ENCODE measurements at places on chromosomes 4 and X. TPM values are rescaled to one million over a fixed set of nuclear protein-coding genes. Genes with fewer than 3 reads are reported as not detected.

The BMP2K gene
- polyA plus RNA-seq = 27.1 TPM

The TEX11 gene
- polyA plus RNA-seq = 0.08 TPM

The PPARGC1A gene
- 36.2 TPM for polyA plus RNA-seq

DNA sequence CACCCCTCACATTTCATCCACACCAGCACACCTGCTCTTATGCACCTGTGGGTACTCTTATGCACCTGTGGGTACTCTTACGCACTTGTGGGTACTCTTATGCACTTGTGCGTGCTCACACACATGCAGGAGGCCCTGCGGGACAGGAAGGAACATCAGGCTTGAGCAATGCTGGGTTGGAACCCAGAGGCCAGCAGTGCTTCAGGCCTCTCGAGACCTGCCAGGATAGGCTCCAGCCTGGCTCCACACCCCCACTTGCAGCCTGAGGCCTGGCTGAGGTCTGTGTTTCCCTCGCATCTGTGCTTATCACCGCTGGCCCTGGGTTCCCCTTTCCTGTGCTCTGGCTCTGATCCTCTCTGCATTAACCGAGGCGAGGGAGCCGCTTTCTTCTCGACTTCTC, 34.7 kb downstream of the SORCS2 start:
- DNase-seq = no peak

- no peak for DNase-seq
Measured at GRCh38 chrX:19566359-19567222, 51.3 kb upstream of the MAP3K15 start.

GRCh38 chrX:46965125-46965758, 53.0 kb downstream of the JADE3 start:
- DNase-seq = no peak

DNA sequence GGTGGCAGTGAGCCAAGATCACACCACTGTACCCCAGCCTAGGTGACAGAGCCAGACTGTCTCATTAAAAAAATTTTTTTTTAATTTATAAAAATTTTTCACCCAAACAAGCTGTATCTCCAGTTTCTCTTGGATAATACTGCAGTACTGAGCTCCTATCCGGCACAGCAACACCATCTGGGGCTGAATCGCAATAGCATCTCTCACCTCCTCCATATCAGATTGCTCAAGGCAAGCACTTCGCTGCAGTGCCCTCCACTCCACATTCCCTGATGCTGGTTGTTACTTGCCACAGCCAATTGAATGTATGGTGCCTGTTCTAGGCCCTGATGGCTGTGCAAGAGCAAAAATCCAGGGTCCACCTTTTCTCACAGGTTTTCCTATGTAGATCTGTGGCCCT, 69.3 kb upstream of the FAM241A start:
- DNase-seq = no peak

The AMTN gene
- polyA plus RNA-seq = not detected

GRCh38 chr4:114137984-114138383, 158.5 kb upstream of the ARSJ start:
- no peak for DNase-seq

- DNase-seq = no peak
Measured at GRCh38 chr4:130027973-130028372, 932.0 kb downstream of the C4orf33 start.

- no peak for DNase-seq
Measured at GRCh38 chrX:69131886-69132285, 33.4 kb downstream of the PJA1 start.

The NBDY gene
- 104 TPM for polyA plus RNA-seq

DNA sequence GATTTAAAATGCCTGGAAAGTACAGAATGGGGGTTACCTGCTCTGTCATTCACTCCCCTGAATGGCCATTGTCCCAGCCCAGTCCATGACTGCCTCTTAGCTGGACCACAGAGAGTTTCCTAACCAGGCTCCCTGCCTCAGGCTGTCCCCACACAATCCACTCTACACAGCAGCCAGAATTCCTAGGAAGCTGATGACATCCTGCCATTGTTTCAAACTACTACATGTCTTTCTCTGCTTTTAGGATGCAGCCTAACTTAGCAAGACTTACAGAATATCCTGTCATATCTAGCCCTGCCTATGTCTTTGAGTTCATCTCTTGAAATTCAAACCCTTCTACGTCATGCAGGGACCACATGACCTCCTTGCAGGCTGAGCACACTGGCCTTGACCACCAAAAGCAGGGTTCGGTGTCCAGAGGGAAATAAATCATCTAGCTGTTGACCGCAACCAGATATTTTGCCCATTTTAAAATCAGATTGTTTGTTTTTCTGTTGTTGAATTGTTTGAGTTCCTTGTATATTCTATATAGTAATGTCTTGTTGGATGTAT, 16.1 kb upstream of the CRMP1 start:
- no peak for DNase-seq

The SYN1 gene
- 5.6 TPM for polyA plus RNA-seq

DNA sequence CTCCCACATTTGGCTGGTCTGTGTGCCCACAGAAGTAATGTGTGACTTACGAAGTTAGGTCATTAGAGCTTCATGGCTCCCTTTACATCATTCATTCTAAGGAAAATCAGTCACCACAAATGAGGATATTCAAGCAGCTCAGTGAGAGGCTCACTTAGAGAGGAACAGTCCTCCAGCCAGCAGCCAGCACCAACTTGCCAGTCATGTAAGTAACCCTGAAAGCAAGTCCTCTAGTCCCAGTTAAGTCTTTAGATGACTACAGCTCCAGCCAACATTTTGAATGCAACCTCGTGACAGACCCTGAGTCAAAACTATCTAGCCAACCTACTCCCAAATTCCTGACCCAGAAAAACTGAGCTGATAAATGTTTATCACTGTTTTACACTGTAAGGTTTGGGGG, 71.3 kb downstream of the LRBA start:
- DNase-seq = no peak

The VGLL1 gene
- polyA plus RNA-seq = 6.5 TPM

The BGN gene
- 144 TPM for polyA plus RNA-seq

DNA sequence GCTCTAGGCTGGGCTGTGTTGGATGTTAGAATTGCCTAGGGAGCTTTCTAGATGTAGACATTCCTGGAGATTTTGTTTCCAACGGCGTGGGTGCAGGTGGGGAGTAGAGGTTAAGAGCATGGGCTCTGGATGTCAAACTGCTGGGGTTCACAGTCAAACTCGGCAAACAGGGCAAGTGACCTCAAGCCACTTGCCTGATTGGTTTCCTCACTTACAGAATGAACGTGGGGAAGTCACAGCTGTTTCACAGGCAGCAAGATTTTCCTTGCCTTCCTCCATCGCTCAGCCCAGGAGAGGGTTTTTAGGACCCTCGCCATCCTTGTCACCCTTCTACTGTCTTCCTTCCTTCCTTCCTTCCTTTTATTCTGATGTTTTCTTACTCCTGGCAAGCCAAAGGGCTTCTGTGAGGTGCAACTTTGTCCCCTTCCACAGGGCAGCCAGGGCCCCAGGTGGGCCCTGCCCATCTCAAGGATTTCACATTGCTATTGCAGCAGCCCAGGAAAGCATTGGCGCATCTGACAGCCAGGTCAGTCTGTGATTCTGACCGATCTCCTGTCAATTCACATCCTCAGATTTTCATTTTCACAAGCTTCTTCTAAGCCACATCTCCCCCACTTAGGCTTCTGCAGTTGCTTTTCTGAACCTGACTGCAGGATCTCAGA, 7.0 kb downstream of the RTL5 start:
- DNase-seq = no peak

The USP53 gene
- polyA plus RNA-seq = 41.0 TPM

The ARMCX4 gene
- 21.8 TPM for polyA plus RNA-seq

The TRPC3 gene
- polyA plus RNA-seq = 1.2 TPM

DNA sequence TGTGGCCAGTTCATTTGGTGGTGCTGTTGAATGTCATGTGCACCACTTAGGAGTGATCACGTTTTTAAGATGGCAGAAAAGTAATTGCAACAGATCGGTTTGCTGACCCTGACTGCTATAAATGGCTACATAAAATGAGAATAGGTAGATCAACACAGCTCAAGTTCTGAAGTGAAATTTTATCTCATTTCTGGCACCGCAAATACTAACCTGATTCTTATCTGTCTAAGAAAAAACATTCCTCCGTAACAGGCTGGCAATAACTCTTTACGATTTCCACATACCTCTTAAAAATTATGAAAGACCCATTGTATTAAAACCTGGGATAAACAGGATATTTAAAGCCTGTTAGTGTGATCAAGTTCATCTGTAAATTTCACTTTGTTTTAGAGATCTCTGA, 387.5 kb downstream of the PDGFC start:
- DNase-seq = no peak

GRCh38 chr4:4659871-4660651, 118.2 kb upstream of the STX18 start:
- DNase-seq = no peak

The EDNRA gene
- polyA plus RNA-seq = 97.8 TPM

DNA sequence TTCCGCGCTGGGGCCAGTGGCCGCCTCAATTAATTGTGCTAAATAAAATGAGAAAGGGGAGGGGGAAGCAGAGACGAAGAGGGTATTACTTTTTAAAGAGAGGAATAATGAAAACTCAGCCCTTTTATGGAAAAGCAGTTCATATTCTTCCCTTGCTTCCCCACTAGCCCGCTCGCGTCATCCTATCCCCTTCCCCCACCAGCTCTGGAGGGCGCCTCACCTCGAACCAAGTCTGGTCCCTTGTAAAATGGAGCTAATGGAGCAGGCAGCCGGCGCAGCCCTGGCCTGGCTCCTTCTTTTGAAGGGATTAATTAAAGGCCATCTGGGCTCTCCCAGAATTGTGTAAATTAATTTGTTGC, 511 bp upstream of the NKX6-1 start:
- no peak for DNase-seq

DNA sequence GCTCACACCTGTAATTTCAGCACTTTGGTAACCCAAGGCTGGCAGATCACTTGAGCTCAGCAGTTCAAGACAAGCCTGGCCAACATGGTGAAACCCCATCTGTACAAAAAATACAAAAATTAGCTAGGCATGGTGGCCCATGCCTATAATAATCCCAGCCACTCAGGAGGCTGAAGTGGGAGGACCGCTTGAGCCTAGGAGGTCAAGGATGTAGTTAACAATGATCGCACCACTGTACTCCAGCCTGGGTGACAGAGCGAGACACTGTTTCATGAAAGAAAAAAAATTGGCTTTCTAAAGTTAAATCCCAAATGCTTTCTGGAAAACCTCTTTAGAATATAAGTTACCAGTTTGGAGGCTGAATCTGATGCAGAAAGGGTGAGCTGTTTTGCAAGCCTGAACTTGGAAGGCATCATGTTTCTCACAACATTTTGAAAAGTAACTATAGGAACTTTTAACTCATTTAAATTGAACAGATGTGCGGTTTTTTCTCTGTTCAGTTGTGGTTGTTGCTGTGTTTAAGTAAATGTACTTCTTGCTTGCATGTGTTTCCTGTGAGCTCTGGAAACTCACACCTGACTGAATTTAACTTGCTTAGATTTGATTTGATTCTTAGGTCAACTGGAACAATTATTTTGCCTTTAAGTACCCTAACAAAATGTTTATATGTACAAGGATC, 39.8 kb upstream of the TMEM131L start:
- no peak for DNase-seq

GRCh38 chr4:105994061-105994460, 98.8 kb downstream of the NPNT start:
- DNase-seq = no peak

The TBC1D8B gene
- polyA plus RNA-seq = 5.2 TPM

DNA sequence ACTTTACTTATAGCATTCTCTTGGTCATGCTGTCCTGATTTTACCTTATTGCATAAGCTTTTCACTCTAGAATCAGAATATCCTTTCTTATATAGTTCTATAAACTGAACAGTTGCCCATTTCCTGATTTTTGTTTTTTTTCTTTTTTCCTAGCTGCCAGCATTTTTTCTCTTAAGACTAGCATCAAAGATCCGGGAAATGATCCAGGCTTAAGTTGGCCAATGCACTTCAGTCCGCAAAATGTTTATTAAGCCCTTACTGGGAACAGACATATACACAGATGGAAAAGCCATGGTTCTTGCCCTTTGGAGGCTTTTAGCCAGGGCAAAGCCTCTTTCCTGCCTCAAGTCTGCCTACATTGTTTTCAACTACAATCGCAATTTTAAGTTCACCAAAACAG, 10.1 kb upstream of the BMP2K start:
- no peak for DNase-seq

The PDLIM3 gene
- polyA plus RNA-seq = 4.6 TPM

The ADH1B gene
- polyA plus RNA-seq = 27.3 TPM

The KLHL13 gene
- 93.8 TPM for polyA plus RNA-seq

DNA sequence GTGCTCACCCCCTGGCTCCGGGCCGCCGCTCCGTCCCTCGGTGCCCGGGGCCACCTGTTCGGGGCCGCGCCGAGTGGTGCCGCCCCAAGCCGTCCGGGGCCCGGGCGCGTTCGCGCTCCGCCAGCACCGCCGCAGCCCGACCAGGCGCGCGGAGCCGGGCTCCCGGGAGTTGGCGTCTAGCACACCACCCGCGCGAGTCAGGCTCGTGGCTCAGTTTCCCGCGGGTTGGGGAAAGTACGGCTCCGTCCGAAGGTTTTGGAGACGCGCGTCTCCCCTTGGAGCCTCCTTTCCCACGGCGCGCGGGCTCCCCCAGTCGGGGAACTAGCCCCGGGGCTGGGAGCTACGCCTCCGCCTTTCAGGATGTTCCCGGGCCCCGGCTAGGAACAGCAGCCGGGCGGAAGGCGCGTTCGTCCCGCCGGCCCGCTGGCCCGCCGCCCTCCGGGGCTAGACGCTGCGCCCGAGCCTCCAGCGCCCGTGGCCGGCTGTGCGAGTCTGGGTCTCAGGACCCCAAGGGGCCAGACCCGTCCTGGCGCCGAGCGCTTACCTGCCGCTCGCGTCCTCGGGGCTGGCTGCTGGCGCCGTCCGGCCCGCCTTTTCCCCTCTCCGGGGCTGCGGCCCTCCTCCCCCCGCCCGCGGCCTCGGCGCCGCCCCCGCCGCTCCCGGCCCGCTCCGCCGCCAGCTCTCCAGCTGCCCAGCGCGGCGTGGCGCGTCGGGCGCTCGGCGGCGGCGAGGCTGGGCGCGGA, at the start of gene ADGRG2:
TSS of gene ADGRG2 (minus strand) at position 571 of the 743 bp plus-strand sequence. CDS start 53,634 bp downstream, outside the sequence.
- DNase-seq = no peak

DNA sequence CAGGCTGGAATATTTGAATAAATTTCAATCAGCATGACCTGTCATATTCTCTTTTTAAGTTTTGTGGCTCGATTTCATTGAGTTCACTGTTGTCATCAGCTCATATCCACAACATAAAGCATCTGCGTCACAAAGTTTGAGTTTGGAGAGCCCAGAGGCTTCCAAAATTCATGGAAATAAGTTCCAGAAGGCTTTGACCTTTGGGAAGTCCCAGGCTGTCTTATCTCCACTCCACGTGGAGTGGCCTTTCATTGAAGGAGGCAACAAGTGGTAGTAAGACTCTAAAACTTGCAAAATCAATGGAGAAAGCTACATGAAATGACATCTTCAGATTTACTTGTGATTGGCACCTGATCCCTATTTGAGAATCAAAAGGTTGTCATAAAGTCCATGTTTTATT, 54.1 kb upstream of the UNC5C start:
- no peak for DNase-seq

GRCh38 chrX:54473993-54474859, 21.8 kb downstream of the FGD1 start:
- no peak for DNase-seq

The SRPK3 gene
- 0.78 TPM for polyA plus RNA-seq

DNA sequence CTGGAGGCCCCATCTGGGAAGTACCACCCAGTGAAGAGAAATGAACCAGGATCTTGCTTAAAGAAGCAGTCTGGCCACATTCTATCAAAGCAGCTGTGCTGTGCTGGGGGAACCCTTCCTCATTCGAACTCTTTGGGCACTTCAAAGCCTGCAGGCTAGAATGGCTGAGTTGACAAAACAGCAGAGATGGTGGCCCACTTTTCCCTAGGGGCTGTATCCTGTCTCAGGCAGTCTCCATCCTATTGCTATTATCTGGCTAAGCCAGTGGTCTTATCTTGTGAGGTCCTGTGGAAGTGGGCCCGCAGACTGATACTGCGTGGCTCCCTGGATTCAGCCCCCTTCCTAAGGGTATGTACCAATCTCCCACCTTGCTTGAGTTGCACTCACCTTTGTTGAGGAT, 114.3 kb downstream of the VSIG4 start:
- no peak for DNase-seq
